Lung microvascular endothelial cell (primary cell): ENCODE measurements at places on chromosomes 13 and 19. TPM values are rescaled to one million over a fixed set of nuclear protein-coding genes. Genes with fewer than 3 reads are reported as not detected.

GRCh38 chr13:44210525-44210924 is 163.1 kb upstream of the SERP2 start:
- DNase-seq = no peak

The HOMER3 gene
- 124 and 279 TPM in 2 replicates for total RNA-seq

- no peak for DNase-seq
These were observed 310.8 kb downstream of the SLC7A1 start for GRCh38 chr13:29284726-29285125.

GRCh38 chr13:55302568-55302967 is 1838.2 kb upstream of the PRR20A start:
- DNase-seq = no peak

GRCh38 chr19:38648769-38649304 is 1.4 kb downstream of the ACTN4 start:
- peak; percentile 31 for DNase-seq

GRCh38 chr19:11279505-11280236 is 16.3 kb upstream of the TSPAN16 start:
- no peak for DNase-seq

DNA sequence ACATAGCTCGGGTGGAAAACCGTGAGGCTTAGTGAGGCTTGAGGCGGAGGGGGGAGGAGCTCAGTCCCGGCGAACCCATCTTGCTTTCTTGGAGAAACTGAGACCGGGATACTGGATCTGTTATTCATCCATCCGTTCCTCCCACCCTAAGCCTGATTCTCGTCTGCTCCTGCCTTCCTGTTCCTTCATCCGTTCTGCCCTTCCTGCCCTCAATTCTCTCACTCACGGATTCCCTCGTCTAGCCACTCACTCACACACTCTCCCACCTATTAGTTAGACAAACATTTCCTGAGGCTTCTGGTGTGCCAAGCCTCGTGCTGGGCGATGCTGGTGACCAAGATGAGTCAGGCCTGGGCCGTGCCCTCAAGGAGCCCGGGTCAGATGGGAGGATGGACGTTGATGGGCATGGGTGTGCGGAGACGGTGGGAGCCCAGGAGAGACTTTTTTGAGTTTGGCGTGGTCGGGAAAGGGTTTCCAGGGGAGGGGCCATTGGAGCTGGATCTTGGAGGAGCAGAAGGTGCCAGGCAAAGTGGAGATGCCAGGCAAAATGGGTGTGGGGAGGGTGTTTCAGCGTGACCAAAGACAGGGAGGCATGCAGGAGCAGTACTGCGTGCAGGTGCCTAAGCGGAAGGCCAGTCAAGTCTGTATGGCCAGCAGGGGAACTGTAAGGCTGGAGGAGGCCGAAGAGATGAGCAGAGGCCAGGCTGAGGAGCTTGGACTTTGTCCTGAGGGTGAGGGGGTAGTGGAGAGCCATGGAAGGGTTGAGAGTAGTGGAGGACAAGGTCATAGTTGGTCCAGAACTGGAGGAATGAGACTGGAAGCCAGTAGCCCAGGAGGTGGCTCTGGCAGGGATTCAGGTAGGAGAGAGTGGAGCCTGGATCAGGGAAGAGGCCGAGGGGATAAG is 7.4 kb upstream of the CNFN start:
- DNase-seq = peak; percentile 28

GRCh38 chr19:23222998-23223652 is 27.1 kb downstream of the ZNF724 start:
- DNase-seq = no peak

DNA sequence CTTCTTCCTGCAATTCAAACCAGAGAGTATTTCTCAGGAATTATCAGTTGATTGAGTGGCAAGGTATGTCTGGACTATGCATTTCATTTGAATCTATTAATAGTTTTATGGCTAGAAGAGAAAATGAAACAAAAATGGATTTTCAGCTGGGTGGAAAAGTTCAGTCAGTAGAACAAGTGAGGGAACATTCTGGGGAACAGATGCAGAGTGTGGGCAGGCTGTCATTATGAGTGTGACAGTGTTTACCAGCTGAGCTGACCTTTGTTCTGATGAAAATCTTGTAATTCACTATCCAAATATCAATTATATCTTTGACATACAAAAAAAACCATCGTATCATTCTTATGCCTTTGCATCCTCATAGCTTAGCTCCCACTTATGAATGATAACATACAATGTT is 2.6 kb upstream of the CLC start:
- no peak for DNase-seq

The SIGLEC12 gene
- not detected in 2 replicates for total RNA-seq

- no peak for DNase-seq
These were observed 997 bp upstream of the KCNN4 start for GRCh38 chr19:43781630-43782310.
